ENCODE measurements at places on chromosomes 12 and 14.

GRCh38 chr12:116262741-116263140, 14.8 kb downstream of the MED13L start:
- ATAC-seq: no peak

DNA sequence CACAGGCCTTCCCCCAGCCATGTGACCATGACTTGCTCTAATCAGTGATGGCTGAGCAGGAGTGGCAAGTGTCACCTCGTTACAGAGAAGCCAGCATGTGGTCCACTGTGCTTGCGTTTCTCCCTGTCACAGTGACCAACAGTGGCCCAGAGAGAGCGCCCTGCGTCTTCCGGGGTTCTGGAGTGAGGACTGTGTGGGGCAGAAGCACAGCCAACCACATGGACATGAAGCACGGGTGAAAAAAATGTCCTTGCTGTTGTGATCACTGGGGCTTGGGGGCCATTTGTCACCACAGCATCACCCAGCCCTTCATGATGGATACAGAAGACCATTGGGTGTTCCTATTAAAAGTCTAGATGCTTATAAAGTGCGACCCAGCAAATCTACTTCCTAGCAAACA, 174.6 kb upstream of the C14orf180 start:
- no peak for ATAC-seq

DNA sequence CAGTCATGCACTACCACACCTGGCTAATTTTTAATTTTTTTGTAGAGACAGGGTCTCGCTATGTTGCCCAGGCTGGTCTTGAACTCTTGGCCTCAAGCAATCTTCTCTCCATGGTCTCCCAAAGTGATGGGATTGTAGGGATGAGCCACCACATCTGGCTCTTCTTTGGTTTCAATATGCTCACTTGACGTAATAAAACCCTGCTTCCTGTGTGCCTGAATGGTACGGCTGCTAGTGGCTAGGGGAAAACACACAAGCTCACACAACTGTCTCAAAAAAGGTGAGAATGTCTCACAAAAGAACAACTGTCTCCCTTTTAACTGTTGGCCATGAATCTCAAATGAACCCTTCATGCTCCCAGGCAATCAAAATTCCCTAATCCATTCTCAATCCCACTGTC, 15.0 kb downstream of the C1S start:
- ATAC-seq: no peak

DNA sequence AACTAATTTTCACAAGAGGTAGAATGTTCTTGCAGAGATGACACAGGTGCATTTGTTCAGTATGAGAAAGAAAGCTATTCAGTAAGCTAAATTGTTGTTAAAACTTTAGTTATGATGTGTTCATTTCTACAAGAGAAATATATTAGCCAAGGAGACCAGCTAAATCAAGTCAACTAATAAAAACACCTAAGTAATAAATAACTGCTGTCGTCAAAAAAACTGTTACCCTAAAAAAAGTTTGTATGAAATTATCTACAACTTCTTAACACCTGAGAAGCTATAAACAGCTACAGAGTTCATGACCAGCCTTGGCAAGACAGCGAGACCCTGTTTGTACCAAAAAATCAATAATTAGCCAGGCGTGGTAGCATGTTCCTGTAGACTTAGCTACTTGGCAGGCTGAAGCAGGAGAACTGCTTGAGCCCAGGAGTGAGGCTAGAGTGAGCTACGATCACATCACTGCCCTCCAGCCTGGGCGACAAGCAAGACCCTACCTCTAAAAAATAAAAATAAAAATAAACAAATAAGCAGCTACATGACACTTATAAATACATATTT, 67.6 kb upstream of the AP4S1 start:
- ATAC-seq: no peak

GRCh38 chr12:51087818-51088217, 4.4 kb upstream of the CSRNP2 start:
- peak; percentile 66 for ATAC-seq

DNA sequence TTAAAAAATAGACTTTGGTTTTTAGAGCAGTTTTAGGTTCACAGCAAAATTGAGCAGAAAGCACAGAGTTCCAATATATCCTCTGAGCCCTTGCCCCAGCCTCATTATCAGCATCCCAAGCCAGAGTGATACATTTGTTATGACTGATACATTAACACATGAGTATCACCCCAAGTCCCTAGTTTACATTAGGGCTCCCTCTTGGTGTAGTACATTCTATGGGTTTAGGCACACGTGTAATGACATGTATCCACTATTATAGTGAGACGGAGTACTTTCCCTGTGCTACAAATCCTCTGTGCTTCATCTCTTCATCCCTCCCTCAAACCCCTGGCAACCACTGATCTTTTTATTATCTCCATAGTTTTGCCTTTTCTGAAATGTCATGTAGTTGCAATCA, 22.5 kb upstream of the GSG1 start:
- ATAC-seq: no peak

DNA sequence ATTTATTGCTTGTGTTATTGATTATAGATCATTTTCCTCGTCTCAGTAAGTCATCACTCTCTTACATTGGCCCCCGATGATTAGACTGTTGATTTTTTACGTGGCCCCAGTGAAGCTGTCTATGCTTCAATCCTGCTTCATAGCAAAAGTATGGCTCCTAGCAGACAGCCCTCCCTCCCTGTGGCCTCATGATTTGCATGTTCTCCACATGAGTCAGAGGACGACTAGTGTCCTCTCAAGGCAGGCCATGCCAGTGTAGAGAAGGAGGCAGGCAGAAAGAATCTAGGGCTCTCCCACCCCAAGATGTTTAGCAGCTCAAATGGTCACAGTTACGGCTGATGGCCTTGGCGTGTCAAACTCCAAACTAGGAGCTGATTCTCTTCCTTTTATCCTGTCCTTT, 59.6 kb downstream of the FIGNL2 start:
- no peak for ATAC-seq

All from activated T-helper 17 cell treated with anti-CD3 and anti-CD28 coated beads, Interleukin-2, amount 50 U/mL, for 72 hours (primary cell).